ENCODE measurements at places on chromosomes 3 and 15.

DNA sequence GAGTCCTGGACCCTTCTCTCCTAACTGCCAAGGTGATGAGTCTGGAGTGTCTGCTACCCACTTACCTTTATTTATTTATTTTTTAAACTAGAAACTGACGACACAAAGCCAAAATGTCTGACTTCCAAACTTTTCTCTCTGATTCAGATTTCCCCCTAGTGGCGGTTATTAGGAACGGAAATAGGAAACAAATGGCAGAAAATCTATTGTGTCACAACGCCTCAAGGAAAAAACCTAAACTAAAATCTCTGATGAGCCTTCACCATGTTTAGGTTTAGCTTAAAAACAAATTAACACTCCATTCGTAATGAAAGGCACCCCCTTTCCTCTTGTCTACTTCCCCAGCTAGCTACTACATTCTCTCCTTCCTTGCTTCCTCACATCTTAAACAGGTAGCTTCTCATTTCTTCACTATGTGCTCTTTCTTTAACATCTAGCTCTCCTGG is 94.0 kb upstream of the MEX3B start:
- no peak for DNase-seq

- no peak for DNase-seq
These were observed 12.3 kb upstream of the SEMA7A start for GRCh38 chr15:74445816-74446763.

- DNase-seq, result no peak
These were observed 43.2 kb upstream of the CD47 start for GRCh38 chr3:108133858-108134554.

- DNase-seq, result no peak
These were observed 49.8 kb upstream of the ARL8B start for GRCh38 chr3:5072100-5072816.

- no peak for DNase-seq
These were observed 20.4 kb downstream of the MAGI1 start for GRCh38 chr3:66018057-66019033.

DNA sequence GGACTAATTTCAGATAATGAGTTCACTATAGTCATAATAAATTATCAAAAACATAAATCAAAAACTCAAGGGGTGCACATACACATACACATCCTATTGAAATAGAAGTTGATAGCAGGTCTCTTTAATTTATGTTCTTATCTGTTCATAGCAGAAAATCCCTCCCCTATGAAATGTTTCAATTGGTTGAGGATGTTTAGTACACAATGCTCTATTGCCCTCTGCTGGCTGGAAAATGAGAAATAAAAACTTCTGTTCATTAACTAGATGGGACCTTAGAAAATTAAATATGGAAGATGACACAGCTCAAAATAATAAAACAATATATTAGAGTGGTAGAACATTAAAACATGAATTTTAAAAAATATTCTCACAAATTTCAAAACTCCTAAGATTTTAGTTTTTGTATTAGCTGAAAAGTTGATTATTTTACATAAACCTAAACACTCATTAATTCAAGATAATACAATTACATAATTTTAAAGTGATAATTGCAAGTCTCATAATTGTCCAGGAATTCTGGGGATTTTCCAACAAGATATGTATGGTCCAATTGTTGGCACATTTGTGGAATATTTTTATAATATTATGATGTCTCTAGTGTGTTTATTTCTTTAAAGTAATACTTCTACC is 735.0 kb downstream of the ROBO1 start:
- DNase-seq, result no peak

DNA sequence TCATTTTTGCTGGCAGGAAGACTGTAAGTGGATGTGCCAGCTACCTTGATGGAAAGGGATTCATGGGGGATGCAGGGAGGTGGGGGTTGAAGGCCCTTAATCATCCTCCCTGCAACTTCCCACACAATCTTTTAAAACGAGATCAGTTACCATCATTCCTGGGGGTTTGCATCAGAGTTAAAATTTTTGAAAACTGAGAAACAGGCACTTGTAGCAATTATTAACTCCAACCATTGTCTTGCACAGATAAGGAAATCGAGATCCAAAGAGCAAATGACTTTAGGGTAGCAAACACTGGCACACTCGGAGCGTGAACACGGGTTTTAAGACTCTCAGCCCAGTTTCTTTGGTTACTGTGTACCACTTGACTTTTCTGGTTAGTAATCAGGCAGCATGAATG is 41.9 kb downstream of the GPD1L start:
- DNase-seq, result no peak

DNA sequence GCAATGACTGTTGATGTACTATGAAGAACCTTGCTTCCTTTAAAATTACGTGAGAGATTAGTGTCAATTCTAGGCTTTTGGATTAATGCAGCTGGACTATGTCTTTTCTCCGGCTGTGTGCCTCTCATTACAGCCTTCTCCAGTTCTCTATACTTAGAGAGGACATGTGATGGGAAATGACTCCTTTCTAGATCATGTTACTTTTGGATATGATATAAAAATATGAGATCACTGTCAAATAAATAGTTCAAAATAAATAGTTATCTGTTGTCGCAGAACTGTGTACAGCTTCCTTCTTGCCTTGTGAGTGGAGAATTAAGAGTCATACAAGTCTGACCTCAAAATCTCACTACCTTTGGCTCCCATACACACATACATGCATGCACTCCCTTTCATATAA is 592.4 kb downstream of the DIPK2A start:
- no peak for DNase-seq

- no peak for DNase-seq
These were observed 36.0 kb upstream of the IDH2 start for GRCh38 chr15:90138071-90138833.

All from stimulated activated CD4-positive, alpha-beta T cell treated with anti-CD3 and anti-CD28 coated beads, Interleukin-4, amount 100 ng/mL, for 48 hours (primary cell).